Activated CD4-positive, alpha-beta T cell treated with anti-CD3 and anti-CD28 coated beads, Interleukin-2, amount 50 U/mL, for 16 hours (primary cell): ENCODE measurements at places on chromosomes 13 and 19.

DNA sequence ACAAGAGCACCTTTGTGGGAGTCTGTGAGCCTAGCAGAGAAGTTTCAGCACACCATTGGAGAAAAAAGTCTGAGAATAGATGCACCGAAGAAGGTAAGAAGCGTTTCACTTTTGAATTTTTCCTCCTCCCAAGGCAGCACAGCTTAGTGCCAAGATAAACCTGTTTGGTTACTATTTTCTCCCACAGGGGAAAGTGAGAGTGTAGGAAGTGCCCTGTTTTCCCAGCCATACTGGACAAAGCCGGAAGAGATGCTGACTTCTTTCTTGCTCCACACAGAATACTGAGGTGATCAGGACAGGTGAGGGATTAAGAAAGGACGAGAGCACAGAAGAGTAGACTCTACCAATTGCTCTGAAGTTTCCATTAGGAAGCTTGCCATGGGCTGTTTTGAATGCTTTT lies 1011.0 kb upstream of the MIR17HG start:
- DNase-seq: no peak

DNA sequence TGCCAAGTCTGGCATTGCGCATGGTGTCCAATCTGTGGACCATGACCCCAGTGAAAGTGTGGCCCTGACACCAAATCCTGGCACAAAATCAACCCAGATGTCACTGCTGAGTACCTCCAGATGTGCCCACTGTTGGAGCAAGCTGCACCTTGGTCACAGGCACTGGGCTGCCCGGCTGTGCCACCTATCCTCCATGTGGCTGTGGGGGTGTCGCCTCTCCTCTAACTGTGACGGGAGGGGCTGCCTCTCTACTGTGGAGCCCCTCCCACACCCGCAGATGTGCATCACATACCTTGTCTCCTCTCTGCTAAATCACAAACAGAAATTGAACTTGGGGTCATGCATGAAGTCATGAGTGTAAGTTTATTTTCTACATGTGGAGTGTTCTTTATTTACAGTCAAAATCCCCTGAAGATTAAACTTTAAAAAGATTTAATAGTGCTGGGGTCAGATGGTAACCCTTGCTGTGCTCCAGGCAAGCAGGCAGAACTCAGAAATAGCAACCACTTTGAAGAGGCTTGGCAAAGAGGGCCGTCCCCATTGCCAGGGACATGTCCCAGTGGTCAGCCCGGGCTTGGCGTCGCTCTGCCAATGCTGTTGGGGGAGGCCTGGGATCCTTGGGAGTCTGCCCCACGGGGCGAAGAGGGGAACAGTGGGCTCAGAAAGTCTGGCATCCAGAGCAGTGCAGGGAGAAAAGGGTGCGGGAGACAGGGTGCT lies 46.4 kb upstream of the ZNF536 start:
- no peak for DNase-seq

GRCh38 chr13:109780845-109781383 lies 5.5 kb downstream of the IRS2 start:
- DNase-seq: no peak

DNA sequence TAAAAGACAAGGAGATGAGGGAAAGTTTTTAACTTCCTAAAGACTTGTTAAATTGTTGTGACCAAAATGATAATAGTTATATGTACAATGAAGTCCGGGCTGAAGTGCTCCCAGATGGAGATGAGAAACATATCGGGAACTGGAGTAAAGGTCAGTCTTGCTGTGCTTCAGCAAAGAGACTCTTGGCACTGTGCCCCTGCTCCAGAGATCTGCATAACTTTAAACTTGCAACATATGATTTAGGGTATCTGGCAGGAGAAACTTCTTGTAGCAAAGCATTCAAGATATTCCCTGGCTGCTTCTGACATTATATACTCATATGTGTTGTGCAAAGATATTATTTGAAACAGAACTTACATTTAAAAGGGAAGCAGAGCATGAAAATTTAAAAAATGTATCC lies 786.6 kb upstream of the SLITRK6 start:
- DNase-seq: no peak
